Central memory CD4-positive, alpha-beta T cell (primary cell): ENCODE measurements at places on chromosomes 1 and 21.

DNA sequence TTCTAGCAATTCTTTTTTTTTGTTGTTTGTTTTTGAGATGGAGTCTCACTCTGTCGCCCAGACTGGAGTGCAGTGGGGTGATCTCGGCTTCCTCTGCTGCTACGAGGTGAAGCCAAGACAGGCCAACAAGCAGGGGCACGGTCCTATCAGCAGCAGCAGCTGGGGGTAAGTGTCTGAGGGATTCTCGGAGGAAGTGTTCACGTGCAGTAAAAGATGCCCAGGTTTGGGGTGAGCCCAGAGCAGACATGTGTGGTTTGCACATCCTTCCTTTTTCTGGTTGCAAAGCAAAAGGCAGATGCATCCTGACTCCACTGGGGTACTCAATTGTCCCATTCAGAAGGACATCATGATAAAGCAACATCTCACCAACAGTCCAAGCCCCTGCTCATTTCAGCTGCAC lies 27.7 kb downstream of the PIGP start:
- no peak for DNase-seq

GRCh38 chr1:84585803-84586202 lies 11.6 kb upstream of the CTBS start:
- DNase-seq, result no peak

- no peak for DNase-seq
Measured at GRCh38 chr1:93964096-93964776, 55.0 kb upstream of the GCLM start.

- DNase-seq, result peak; percentile 21
Measured at GRCh38 chr1:169809370-169810095, 14.8 kb upstream of the METTL18 start.

GRCh38 chr1:39898191-39898590 lies 3.5 kb downstream of the MYCL start:
- DNase-seq, result no peak

- peak; percentile 54 for DNase-seq
Measured at GRCh38 chr21:44870748-44871495, 2.6 kb downstream of the PTTG1IP start.

DNA sequence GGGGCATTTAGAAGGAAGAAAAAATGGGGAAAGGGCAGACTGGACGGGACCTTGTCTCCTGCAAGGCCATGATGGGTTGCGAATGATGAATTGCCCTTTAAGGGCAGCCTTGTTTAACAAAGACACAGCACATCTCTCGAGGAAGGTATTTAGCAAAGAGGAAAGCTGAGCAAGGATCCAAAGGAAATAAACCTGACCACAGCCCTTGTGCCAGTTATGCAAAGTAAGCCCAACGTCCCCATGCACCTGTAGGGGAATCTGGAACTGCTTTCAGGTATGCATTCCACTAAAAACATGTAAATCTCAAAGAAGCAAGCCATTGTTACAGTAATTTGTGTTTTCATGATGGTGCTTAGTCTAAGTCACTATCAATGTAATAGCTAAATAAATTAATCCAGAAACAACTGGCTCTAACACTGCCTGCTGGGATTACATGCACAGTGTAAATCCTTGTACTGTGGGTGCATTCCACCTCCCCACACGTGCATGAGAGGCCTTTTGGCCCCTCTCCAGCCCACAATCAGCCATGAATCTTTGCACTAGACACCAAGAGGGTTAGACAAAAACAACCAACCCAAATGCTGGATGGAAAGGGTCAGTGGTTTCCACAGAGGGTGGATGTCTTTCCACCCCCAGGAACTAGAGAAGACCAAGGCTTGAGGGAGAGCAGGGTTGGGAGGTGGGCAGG lies 228.8 kb upstream of the KAZN start:
- no peak for DNase-seq

DNA sequence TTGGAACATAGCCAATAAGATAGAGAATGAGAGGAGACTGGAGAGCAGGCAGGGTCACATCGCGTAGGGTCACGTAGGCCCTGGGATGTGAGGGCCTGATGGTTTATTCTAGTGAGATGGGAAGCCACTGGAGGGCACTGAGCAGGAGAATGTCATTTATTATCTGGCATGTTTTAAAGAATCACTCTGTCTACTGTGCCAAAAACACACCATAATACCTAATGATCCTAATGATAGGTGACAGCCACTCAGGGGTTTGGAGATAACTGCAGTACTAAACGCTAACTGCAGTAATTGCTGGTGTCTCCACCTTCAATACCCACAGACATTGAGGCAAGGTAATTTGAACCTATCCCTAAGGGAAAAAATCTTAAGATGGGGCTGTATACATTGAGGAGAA lies 185.4 kb downstream of the TTLL7 start:
- no peak for DNase-seq

GRCh38 chr1:40162753-40163441 lies 1.7 kb downstream of the RLF start:
- DNase-seq, result no peak

- DNase-seq, result no peak
Measured at GRCh38 chr1:64110924-64111777, 92.3 kb upstream of the UBE2U start.

- no peak for DNase-seq
Measured at GRCh38 chr1:109298666-109299557, 7.9 kb downstream of the MYBPHL start.

DNA sequence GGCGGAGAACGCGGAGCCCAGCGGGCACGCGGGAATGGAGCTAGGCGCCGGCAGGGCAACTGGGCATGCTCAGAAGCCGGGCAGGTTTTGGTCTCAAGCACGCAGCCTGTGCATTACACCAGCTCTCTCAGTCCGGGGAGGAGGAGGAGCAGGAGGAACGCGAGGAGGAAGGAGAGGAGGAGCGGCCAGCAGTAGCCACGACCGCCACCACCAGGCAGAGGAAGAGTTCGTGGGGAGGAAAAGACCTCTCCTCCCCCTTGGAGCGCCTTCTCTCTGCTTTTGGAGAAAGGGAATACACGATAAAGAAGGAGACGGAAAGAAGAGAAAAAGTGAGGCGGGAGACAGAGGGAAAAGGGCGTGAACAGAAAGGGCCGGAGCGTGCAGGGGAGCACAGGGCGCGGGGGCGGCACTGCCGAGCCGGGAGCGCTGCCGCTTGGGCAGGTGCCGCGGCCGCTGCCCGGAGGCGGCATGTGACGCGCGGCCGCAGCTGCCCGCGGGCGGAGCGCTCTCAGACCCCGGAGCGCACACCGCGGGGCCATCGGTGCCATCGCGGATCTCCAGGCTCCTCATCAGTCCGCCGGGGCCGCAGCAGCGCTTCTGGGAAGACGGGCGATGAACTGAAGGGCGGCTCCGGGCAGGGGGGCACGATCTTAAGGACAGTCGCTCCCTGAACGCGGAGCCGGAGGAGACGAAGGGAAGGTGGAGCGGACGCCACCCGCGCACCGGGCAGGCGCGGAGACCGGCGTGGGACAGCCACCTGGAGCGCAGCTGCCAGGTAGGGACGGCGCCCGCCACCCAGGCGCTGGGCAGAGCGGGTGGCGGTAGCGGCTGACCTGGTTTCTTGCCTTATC lies at the start of gene CHRM3:
CHRM3 (plus strand) TSS at position 116 of the 851 bp plus-strand sequence. CDS start 520,884 bp downstream, outside the sequence.
- DNase-seq, result no peak

- DNase-seq, result no peak
Measured at GRCh38 chr1:111852261-111852721, 96.6 kb downstream of the DDX20 start.

DNA sequence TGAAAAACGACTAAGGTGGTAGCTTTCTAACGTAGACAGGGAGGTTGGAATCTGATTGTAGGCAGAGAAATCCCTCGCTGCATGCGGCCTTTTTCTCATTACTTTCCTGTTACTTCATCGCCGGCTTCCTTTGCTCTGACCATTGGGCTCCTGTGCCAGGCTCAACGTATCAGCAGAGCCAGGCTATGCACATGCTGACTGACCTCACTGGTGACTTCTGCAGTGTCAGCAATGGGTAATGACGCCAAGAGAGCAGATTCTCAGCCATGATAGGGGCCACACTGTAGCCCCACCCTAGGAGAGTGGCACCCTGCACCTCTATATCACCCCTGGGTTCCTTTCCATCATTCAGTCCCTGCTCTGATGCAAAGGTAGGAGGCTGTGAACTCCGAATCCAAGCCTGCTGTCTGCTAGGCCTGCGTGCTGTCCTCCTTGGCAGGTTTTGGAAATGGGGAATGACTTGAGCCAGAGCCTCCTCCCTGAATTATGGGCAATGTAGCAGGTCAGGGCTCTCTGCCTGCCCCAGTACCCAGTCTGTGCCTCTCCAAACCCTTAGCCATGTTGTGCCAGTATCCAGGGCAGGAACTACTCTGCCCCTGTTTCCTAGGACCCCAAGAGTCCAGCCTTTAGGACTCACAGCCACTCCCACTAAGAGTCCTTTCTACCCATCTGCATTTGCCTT lies 11.4 kb downstream of the PPFIA4 start:
- no peak for DNase-seq

DNA sequence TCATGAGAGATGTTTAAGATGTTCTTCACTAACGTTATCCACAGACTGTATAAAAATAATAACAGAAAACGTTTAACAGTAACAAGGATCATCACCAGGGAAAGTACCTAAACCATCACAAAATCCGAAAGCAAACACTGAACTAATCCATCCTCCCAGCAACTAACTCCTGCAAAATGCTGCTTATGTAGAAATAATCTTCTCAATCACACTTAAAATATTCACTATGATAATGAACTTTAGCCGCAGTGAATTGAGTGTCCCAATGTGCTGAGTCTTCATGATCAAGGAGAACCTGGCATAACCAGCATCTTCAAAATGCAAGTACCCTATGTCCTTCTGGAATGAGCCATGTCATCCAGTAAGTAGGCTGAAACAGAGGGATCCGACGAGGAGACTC lies 166.1 kb downstream of the LTN1 start:
- DNase-seq, result no peak

DNA sequence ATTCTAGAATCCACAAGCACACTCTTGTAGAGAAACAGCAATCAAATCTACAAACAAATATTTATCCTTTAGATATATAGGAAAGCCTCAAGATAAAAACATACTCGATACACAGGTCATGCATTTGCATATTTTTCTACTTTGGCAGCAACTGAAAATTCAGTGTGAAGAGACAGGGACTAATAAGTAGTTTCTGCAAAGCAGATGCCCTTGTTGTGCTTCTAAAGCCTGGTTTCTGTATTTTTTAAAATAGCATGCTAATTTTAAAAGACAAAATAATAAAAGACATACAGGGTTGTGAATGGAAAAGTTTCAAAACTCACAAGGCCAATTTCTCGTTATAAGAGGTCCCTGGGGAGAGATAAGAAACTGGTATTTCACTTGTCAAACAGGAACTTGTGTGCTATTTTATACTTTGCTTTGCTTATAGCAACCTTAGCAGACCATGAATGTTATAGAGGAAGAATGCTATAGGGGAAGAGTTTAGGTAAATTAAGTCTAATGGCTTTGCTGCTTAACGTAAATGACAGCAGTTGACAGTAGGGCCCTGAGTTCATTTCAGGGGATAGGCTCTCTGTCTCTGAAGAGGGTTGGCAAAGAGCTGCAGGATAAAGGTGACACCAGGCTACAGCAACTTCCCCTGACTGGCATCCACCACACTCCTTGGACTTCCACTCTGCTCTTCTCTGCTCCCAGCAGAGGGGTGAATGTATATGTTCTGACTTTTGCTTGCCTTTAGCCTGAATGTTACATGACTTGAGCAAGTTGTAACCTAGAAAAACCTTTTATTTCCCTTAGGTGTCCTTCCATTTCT lies 9.4 kb upstream of the RGS13 start:
- no peak for DNase-seq

GRCh38 chr1:172746091-172746949 lies 87.4 kb downstream of the FASLG start:
- DNase-seq, result peak; percentile 75
